Tongue (tissue), 3 donors: ENCODE measurements at places on chromosomes 6 and 20. TPM values are rescaled to one million over a fixed set of nuclear protein-coding genes. Genes with fewer than 3 reads are reported as not detected.

DNA sequence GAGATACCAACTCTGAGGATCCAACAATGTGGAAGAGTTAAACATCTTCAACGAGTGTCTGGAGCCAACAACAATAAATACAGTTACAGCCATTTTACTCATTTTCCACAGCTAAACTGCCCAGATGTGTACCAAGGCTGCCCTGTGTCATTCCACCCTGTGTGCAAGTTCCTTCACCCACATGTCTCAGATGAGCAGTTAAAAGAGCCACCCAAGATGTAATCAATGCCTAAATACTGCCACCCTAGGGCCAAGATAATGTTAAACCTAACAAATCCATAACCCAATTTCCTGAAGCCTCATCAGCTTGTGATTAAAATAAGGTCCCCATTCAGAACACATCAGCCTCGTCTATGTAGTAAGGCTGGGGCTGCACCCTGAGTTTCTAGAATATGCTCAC is 59.9 kb downstream of the GMDS start:
- DNase-seq, result no peak

- DNase-seq, result no peak
Observed at GRCh38 chr6:143507358-143508145, 4.0 kb downstream of the FUCA2 start.

DNA sequence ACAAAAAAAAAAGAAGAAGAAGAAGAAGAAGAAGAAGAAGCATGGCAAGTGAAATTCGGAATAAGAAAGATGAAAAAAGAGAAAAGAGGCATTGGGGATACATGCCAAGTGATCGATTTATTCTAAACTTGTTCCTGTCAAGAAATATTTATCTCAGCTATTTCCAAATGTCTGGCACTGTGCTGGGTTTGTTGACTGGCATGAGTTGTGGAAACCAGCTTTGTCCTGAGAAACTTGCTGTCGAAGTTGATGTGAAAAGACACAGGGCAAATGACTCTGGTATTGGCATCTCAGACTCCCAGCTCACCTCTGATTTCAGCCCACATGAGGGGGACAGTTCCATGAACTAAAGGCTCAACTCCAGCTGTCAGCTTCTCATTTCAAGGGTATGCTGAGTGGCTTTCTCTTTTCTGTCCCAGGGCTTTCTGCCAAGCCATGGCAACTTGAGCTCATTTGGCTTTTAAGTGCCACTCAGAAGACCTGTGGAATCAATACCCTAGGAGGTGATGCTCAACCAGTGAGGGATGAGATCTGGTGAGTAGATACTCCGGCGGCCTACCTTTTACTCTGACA is 253.3 kb upstream of the JAG1 start:
- peak; percentile 52 for DNase-seq

GRCh38 chr6:166936079-166936787 is 20.1 kb downstream of the RNASET2 start:
- no peak for DNase-seq

- DNase-seq, result no peak
Observed at GRCh38 chr20:12416281-12416680, 498.6 kb downstream of the BTBD3 start.

DNA sequence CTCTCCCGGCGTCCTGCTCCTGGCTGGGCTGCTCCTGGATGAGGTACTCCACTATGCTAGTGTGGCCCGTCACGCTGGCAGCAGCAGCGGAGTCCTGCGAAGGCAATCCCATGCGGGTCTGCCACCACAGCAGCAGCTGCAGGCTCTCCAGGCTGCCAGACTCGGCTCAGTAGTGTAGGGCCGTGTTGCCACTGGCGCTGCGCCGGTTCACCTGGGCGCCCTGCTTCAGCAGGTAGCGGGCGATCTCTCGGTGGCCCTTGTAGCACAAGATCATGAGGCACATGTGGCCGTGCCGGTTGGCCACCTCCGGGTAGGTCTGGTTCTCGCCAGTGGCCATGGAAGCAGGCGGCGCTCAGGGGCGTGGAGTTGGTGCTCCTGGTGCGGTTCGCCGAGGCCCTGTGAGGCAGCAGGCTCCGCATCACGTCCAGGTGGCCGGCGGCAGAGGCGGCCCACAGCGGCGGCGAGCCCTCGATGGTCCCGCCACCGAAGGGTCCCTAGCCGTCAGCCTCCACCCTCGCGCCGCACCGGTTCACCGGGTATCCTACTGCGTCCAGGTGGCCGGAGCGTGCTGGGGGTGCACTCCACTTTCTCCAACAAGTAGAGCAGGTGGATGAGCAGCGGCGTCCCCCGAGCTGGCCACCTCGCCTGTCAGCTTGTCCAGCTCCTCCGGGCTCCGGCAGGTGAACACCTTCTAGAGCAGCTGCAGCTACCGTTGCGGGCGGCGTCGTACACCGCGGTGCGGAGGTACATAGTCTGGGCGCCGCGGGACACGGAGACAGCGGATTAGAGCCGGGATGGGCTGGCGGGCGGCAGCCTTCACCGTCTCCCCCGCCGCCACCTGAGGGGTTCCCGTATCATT is 19.8 kb downstream of the RFPL4B start:
- no peak for DNase-seq

DNA sequence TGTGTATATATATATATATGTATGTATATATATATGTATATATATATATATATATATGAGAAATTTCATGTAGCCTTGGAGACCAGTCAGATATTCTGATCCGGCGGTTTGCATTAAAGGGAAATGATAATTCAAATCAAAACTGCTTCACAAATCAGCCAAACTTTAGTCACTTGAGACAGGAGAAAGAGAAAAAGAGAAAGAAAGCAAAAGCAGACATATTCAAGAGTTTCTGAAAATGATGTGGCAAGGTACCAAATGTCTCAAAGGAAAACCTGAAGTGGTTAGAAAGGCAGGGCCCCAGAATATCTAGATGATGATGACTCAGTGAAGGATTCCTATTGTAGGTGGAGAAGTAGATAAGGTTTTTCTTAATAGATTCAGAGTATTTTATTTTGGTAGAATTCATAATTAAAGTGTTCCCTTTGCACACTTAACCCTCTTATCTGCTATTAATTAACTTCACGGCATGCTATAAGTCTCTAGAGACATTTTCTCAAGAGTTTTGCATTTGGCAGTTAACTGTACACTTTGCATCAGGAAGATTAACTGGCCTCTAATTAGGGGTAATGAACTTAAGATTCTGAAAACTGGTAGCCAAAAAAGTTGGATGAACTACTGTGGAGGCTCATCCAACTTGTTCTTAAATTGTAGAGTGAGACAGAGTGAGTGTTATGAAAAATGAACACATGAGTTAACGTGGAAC is 50.1 kb upstream of the ASF1A start:
- no peak for DNase-seq

GRCh38 chr20:23627501-23627900 is 10.3 kb downstream of the CST3 start:
- no peak for DNase-seq

- DNase-seq, result no peak
Observed at GRCh38 chr6:135114355-135115145, 59.9 kb upstream of the HBS1L start.

GRCh38 chr20:46773680-46774079 is 64.2 kb downstream of the SLC2A10 start:
- DNase-seq, result no peak

GRCh38 chr20:25129908-25130307 is 48.0 kb upstream of the VSX1 start:
- DNase-seq, result no peak

- DNase-seq, result no peak
Observed at GRCh38 chr6:34142061-34142998, 3.6 kb downstream of the GRM4 start.

- no peak for DNase-seq
Observed at GRCh38 chr6:288866-289265, 3.4 kb upstream of the DUSP22 start.

The MATN4 gene
- 1.1 TPM for total RNA-seq

The OGFR gene
- total RNA-seq, result 20.6 TPM

The FAM162B gene
- 7.9 TPM for total RNA-seq
